ENCODE measurements at places on chromosomes 13 and 19. TPM values are rescaled to one million over a fixed set of nuclear protein-coding genes. Genes with fewer than 3 reads are reported as not detected.
A peak's percentile ranks its signal among the peaks of the same experiment; 100 is the strongest.

Gene SLITRK5
- 0.03 TPM for total RNA-seq

DNA sequence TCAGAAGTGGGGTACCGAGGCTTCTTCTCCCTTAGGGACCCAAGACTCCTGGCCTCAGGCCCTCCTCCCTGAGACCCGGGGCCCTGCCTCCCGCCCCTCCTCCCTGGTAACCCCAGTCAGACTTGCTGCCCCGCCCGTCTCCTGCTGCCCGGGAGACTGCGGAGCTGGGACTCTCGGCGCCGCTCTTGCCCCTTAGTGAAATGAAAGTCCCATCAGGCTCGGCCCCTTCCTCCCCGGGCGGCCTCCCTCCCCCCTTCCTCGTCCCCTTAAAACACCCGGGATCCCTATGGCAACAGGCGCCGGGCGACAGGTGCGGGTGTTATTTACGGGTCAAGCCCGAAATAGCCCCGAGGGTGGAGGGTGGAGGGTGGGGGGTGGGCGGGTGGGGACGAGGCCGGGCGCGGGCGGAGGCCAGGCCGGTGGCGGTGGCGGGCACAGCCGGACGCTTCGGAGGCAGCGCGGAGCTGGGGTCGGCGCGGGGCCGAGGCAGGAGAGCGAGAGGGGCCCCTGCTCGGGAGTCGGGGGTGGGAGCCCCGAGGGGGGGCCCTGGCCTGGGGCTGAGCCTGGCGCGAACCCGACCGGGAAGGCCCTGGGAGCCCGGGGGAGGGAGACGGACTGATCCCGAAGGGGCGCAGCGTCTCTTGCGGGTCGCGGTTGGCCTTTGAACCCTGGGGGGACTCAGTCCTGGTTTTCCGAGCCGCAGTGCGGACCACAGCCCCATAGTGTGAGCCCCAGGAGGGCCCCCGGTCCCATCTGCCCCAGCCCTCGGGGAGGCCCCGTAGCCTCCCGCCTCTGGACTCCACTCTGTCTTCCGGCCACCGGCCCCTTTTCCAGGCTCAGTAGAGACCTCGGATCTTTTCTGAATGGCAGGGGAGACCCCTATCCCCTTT is at the start of gene CACNG6:
Gene CACNG6 (plus strand): TSS at position 414 of the 890 bp plus-strand sequence. CDS start 1,241 bp downstream, outside the sequence.
- DNase-seq, result no peak

DNA sequence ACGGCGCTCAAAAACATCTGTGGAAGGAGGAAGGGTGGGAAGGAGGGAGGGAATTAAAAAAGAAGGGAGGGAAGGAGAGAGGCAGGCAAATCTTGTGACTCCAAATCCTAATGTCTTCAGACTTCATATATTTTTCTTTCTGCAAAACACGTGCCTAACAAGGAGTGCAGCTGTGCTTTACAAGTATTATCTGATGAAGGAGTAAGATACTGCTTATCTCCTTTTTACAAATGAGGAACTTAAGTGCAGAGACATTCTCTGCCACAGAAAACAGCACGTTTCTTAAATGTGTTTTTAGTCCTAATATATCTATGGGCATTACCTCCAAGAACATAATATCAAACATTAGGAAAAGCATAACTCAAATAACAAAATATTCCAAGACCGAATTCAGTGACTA is 6.5 kb downstream of the FLT3 start:
- no peak for DNase-seq

- no peak for DNase-seq
Observed at GRCh38 chr19:54475706-54476105, 2.6 kb upstream of the CDC42EP5 start.

Gene PSG11
- total RNA-seq, result not detected

Gene ZNF835
- 6.5 TPM for total RNA-seq

Gene RFPL4A
- 1.1 TPM for total RNA-seq

DNA sequence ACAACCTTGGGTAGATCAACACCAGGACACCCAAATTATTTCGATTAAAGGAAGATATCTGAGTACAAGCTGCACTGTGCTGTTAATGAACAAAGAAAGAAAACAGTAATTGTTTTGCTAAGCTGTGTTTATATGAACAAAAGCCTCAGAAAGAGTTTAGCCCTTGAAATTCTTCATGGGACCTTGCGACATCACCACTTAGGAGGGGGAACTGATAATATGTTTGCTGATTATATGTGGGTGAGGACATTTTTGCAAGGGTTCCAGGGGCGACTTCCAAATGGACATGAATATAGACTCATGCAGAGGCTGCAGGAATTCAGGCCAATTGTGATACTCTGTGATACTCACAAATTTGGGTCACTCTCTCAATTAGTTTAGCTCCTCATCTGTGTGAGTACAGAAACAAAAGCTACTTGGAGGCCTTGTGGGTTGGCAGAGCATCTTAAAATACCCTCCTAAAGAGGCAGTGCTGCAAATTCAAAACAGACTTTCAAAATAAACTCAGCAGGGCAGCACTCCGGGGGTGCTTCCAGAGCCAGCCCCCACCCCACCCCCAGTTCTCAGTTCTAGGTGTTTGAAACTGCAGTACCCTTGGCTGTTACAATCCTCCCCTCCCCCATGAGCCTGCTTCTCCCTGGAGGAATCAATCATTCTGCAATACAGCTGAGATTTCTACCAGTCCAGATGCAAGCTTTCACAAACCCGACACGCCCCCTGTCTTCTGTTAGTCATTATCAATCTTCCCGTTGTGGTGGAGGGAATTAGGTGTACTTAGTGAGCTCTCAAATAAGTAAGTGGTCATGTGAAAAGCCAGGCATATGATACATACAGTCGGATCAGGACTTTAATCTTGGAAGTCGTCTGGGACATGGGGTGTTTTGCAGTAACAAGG is 97.0 kb upstream of the MBNL2 start:
- DNase-seq, result no peak

DNA sequence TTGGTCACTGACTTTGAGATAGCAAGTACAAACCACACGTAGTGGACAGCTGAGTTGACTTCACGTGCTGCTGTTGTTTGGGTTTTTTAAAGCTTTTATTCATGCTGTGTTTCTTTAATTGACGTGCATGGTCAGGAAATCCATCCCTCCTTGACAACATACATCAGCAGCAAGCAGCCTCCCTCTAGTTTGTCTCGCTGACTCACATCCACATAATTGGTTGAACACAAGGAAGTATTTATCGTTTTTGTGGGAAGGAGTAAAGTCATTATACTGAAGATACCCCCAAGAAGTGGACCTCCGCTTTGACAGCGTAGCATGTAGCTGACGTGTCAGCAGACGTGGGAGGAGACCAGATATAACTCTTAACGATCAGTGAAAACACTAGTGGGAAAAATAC is 355.8 kb downstream of the MYO16 start:
- DNase-seq, result no peak

DNA sequence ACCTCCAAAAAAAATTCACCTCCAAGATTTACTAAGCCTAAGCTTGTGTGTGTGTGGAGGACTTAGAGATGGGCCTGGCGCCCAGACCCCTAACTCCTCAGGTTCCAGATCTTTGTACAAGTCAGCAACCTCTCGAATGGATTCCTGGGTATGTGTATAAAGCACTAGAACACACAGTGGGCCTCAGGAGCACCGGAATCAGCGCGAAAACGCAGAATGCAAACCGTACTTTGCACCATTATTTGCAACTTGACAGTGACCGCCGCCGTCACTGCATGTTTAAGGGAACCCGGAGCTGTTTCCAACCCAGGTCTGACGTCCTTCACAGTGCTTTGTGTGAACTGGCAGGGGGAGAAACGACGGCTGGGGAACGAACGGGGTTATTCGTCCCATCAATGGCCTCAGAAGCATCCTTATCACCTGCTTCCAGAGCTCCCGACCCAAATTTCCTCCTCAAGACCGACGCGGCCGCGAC is 688 bp downstream of the ZNF606 start:
- DNase-seq, result no peak

- no peak for DNase-seq
Observed at GRCh38 chr19:5680084-5680436, 256 bp downstream of the MICOS13 start.

GRCh38 chr13:109131698-109132257 is 502.4 kb downstream of the MYO16 start:
- peak; percentile 19 for DNase-seq

- no peak for DNase-seq
Observed at GRCh38 chr13:69319656-69320055, 788.0 kb upstream of the ATXN8OS start.

Gene ATP4A
- not detected for total RNA-seq

Gene OR7D4
- not detected for total RNA-seq

DNA sequence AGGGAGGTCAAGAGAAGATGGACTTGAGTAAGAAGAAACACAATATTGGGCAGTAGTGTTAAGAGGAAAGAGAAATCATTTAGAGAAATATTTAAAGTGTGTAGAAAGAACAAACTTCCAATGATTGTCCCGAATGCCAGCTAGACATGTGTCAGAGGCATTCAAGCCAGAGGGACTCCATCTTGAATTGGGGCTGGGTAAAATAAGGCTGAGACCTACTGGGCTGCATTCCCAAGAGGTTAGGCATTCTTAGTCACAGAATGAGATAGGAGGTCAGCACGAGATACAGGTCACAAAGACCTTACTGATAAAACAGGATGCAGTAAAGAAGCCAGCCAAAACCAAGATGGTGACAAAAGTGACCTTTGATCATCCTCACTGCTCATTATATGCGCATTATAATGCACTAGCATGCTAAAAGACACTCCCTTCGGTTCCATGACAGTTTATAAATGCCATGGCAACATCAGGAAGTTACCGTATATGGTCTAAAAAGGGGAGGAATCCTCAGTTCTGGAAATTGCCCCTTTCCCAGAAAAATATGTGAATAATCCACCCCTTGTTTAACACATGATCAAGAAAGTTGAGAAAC is 127.0 kb upstream of the IPO5 start:
- DNase-seq, result no peak

Gene FBXO17
- 19.1 TPM for total RNA-seq

DNA sequence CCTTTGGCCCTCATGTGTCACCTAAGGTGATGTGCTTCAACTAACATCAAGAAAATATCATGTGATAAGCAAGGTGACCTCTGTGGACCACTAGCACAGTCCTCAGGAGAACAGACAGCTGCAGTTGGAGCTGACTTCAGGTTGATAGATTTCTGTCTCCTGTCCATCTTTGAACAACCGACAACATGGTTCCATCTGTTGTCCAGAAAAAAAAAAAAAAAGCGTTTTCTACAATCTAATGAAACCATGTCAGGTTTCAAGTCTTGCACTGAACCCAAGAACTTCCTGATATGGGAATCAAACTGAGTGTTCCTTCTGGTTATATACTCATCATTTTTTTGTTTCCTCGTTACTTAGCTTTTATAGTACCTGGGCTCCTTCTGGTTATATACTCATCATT is 75.7 kb downstream of the LHFPL6 start:
- no peak for DNase-seq

Data from mucosa of gallbladder (tissue), 1 donor.